ENCODE measurements at places on chromosomes 7 and 10. TPM values are rescaled to one million over a fixed set of nuclear protein-coding genes. Genes with fewer than 3 reads are reported as not detected.
A peak's percentile ranks its signal among the peaks of the same experiment; 100 is the strongest.

GRCh38 chr10:124651402-124651891, 92.7 kb downstream of the FAM53B start:
- DNase-seq = no peak

- DNase-seq = no peak
These were observed 11.1 kb upstream of the CYP2E1 start for GRCh38 chr10:133516057-133516456.

GRCh38 chr10:69123747-69124562, at the start of gene VPS26A:
Gene VPS26A, plus strand, starts transcription at chr10:69124178. Its CDS starts 100 bp downstream, at chr10:69124278.
- DNase-seq = peak; percentile 99

The LEP gene
- total RNA-seq = not detected

DNA sequence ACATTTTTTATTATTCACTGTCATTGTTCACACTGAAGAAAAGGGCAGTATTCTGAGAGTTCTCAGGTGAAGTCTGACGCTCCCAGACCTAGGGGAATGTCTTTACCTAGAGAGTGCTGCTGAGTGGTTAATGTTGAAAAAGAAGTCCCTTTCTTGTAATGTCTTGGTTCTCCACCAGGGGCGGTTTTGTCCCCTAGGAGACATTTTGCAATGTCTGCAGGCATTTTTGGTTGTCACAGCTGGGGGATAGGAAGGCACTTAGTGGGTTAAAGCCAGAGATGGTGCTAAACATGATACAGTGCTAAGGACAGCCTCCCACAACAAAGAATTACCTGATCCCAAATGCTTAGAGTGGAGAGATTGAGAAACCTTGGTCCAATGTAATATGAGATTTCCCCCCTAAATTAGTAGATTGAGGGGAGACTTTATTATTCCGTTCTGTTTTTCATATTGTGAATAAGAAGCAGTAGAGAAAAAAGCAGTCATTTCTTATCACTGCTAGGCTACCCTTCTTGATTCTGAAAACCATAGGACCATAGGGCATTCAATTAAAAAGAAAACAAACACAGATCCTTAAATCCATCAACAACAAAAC, 13.1 kb downstream of the UMAD1 start:
- DNase-seq = peak; percentile 40

- DNase-seq = no peak
These were observed 198.2 kb downstream of the PON1 start for GRCh38 chr7:95126053-95126709.

Data from cardiac muscle cell (in vitro differentiated cells and primary cell).